ENCODE measurements at places on chromosomes 16 and 17.

GRCh38 chr17:16470265-16470664, 21.7 kb downstream of the LRRC75A start:
- no peak for DNase-seq

- DNase-seq: no peak
Measured at GRCh38 chr16:56093055-56093454, 98.2 kb upstream of the GNAO1 start.

GRCh38 chr17:7133424-7133823, 18.8 kb upstream of the ASGR2 start:
- DNase-seq: no peak

DNA sequence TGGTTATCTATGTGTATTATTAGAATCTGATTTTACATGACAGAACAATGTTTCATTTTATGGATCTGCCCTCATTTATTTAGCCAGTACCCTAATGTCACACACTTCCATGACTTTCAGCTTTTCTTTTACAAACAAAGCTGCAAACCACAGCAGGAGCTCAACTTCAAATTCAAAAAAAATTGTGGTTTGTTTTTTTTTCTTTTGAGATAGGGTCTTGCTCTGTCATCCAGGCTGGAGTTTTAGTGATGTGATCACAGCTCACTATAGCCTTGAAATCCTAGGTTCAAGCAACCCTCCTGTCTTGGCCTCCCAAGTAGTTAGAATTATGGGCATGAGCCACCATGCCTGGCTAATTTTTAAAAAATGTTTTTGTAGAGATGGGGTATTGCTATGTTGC, 8.2 kb upstream of the MPRIP start:
- DNase-seq: no peak

- DNase-seq: no peak
Measured at GRCh38 chr16:86751076-86752030, 173.0 kb downstream of the FOXL1 start.

- no peak for DNase-seq
Measured at GRCh38 chr16:85104147-85104546, 8.1 kb downstream of the CIBAR2 start.

- DNase-seq: no peak
Measured at GRCh38 chr17:28828294-28829040, 14.1 kb downstream of the FAM222B start.

GRCh38 chr16:24289166-24289700, 33.1 kb downstream of the CACNG3 start:
- no peak for DNase-seq

DNA sequence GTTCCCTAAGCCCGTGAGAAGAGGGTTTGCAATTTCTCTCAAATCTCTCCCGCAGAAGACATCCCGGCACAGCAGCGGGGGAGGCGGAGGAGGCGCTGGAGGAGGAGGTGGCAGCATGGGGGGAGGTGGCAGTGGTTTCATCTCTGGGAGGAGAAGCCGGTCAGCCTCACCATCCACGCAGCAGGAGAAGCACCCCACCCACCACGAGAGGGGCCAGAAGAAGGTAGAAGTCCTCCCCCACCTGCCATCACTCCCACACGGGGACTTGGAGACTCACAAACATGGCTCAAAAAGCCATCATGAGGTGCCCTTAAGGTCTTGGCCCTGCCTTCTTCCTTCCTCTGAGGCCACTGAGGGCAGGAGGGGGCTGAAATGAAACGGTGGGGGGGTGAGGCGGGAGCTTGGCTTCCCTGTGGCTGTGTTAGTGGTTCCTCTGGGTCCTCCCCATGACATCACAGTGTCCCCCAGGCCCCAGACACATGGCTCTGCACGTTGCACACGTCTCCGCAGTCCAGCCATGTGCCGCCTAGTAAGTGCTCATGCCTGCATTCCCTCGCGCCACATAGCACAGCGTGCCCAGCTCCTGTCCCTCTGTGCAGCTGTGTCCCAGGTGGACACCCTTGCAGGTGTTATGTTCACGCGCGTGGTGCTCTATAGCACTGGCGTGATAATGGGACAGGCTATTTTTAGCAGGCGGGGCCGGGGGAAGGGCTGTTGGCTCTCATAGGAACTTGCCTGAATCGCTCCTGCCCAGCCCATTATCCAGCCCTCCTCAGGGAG, 6.9 kb downstream of the MLLT6 start:
- DNase-seq: no peak

Data from NCI-H187 (cell line).